ENCODE measurements at places on chromosomes 5 and 9. TPM values are rescaled to one million over a fixed set of nuclear protein-coding genes. Genes with fewer than 3 reads are reported as not detected.

DAB2IP gene
- 83.0 TPM for total RNA-seq

DNA sequence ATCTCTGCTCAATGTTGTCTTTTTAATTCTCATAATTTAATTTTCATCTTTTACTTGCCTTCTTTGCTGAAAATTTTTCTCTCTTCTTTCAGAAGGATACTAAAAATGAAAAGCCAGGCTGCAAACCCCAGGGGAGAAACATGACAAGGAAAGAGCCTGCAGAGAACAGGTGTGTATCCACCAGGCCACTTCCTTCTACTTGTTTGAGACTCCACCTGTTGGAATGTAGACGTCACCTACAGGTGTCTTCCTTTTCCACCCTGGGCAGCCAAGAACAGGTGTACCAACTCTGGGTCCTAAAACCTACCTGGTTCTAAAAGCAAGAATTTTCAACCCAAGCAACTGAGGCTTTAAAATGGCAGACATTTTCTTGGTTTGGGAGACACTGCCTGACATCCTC lies 166.8 kb downstream of the ATP10B start:
- DNase-seq: no peak

DNA sequence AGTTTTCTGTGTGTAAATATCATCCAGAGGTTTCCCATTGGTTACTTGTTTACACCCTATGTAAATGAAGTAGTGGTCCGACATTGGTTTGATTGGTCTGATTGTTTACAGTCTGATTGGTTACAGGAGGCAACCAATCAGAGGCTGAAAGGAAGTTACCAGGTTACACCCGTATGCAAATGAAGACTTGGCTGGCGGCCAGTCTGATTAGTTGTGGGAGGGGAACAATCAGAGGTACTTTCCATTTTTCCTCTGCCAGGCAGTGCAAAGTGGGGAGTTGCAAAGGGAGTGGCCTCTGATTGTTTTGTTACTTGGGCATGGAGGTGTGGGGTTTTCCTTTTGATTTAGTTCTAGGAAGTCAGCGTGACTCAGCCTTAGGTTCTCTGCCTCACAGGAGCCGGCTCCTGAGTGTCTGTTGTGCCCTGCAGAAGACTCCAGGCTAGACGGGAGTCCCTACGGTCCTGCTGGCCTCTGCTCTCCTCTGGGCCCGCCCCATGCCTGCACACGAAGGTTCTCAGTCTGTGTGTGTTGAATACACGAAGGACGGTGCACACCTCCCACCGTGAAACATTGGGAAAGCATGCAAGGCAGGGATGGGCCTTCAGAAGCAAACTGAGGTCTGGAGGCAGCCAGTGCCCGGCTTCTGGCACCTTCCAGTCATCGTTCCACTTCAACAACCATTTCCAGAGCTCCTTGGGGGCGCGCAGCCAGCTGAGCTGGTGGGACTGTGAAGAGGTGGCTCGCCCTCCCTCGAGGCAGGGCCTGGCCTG lies 42.9 kb downstream of the OLFM1 start:
- no peak for DNase-seq

GRCh38 chr5:86964889-86965288 lies 302.8 kb upstream of the RASA1 start:
- DNase-seq: no peak

- DNase-seq: no peak
Measured at GRCh38 chr5:95644351-95645042, 2.1 kb upstream of the RFESD start.

DNA sequence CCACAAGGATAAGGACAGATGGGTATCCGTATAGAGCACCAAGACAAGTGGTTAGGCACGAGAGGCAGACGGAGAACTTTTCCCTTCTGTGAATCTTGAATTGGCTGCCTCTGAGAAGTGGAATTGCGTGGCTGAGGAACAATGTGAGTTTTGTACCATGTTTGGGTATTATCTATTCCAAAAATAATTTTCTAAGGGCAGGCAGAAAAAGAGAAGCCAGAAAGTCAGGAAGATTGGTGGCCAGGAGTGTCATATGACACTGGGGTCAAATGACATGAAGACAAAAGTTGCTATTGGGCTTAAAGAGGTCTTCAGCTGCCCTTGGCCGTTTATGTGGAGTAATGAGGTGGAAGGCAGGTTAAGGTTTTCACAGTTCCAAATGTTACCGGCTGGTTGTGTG lies 14.5 kb downstream of the HABP4 start:
- DNase-seq: no peak

- no peak for DNase-seq
Measured at GRCh38 chr5:52853650-52854049, 65.9 kb downstream of the ITGA1 start.

DNA sequence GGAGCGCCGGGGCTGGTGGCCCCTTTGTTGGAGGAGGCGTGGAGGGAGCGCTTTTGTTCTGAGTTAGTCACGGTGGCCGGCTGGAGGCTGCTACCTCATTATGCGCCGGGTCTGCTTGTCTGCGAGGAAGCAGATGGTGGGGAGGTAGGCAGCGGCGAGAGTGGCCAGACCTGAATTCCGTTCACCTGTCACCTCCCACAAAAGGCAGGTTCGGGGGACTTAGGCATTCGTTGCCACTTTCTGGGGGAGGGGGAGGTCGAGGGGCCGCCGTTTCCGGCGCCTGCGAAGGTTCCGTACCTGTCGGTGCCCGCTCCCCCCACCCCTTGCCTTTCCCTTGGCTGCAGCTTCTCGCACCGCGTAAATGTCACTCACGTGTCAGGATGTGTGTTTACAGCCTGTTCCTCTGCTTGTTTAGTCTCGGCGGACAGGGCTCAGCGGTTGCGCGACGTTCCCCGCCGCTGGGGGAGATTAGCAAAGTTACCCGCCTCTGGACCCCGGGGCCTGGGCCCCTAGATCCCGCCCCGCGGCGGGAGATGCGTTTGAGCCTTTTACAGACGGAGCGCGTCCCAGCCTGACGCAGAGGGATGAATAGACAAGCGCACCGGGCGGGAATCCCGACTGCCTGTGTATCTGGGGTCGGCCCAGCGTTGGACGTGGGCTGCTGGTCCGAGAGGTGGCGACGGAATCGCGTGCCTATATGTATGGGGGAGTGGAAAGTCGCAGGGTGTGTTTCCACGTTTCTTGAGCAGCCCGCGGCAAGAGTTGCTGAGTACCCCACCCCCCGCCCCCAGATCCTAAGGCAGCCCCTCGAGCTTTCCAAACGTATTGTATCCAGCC lies 2.7 kb upstream of the LHX2 start:
- DNase-seq: no peak
